ENCODE measurements at places on chromosomes 6 and 20.

DNA sequence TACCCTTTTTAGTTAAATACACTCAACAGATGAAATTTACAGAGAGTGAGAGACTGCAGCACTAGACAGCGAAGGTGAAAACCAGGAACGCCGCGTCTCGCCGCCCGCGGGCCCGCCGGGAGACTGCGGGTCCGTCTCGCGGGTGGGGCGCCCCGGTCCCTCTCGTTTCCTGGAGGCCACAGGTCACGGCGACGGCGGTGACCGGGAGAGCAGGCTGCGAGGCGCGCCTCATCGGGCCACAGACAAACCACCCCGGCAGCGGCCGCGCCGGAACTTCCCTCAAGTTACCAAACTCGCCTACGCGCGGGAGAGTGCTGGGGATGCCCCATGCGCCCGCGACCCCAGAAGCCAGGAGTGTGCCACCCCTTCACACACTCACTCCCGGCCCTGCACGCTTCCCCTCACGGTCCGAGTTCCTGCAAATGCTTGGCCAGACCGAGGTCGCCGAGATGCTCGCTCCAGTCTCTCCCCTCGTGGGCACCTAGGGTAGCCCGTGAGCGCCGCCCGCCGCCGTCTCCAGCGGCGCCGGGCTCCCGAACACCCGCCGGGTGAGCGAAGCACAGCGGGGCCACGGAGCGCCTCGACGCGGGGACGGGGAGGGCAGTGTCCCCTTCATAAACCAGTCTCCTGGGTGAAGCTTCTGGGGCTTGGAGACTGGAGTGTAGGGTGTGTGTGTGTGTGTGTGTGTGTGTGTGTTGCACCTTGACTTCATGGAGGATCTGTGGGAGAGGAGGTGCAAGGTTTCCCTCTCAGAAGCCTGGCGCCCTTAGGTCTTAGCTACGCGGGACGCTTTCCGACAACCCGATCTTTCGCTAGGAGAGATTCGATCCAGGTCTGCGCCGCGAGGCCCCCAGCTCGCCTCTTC lies 1.4 kb downstream of the BACH2 start:
- DNase-seq = peak; percentile 56

GRCh38 chr6:12017263-12017662 lies 5.2 kb downstream of the HIVEP1 start:
- no peak for DNase-seq

DNA sequence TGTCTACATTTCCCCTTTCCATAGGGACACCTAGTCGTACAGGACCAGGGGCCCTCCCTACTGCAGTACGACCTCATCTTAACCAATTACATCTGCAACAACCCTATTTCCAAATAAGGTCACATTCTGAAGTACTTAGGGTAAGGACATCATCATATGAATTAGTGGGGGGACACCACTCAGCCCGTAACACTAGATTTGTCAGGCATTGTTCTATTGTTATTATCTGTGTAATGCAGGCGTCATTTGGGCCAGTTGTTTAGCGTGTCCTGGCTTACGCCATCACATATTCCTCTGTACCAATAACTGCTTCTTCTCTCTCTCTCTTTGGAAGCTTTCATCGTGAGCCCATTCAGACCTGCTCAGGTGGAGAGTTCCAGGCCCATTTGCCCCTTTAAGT lies 89.3 kb downstream of the CAP2 start:
- DNase-seq = no peak

DNA sequence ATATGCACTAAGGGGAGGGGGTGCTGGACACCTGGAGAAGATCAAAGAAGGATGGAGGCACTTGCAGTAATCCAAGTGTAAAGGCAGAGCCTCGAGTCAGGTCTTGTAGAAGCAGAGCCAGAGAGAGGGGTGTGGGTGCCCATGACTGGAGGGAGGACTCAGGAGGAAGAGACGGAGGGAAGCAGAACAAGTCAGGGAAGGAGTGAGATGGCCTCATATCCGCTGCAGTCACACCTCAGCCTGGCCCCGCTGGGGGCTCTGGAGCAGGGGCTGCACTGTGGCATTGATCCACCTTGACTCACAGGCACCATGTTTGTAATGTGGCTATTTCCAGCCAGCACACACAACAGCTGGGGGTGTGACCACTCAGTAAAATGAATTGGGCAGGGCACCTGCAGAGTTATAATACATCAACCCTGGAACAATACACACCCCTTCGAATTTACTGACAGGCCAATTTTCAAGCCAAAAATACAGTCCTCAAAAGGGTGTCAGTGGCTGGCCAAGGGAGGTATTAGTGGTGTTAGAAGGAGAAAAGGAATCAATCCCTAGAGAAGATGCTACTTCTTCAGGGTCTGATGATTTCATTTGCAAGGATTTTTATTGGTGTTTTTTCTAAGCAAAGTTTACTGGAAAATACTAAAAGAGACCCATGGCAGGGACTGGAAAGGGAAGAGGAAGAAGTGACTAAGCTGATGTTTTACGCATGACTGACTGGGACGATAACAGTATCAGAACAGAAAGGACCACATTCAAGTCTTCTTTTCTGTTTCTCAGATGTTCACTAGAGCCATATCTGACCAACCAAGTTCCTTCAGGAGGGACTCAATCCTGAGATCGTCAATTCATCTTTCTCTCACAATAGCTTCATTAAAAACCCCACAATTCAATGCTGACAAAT lies 18.9 kb upstream of the NXT1 start:
- no peak for DNase-seq

DNA sequence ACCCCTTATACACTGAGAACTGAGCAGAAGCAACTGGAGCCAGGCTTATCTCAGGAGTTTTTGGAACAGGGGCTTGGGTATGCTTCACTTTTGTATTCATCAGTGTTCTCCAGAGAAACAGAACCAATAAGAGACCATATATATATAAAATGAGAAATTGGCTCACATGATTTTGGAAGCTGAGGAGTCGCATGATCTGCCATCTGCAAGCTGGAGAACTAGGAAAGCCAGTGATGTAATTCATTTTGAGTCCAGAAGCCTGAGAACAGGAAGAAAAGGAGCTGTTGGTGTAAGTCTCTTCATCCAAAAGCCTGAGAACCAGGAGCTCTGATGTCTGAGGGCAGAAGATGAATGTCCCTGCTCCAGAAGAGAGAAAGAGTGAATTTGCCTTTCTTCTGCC lies 272.0 kb downstream of the SLC35F1 start:
- no peak for DNase-seq

DNA sequence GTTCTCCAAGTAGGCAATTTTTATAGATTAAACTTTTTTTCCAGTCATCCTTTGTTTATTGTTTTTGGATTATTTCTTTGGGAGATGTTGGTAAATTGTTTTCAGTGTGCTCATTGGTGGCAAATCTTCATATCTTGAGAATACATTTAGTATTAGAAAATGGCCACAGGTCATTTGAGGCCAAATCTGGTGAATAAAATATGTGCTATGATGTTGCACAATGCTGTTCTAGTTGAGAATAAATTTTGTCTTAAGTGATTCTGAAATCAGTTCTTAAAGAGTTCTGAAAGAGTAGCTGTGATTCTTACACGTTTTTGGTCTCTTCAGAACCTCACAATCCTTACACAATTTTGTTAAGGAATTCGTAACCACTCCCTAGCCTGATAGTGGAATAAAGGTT lies 20.1 kb downstream of the CDKAL1 start:
- no peak for DNase-seq

DNA sequence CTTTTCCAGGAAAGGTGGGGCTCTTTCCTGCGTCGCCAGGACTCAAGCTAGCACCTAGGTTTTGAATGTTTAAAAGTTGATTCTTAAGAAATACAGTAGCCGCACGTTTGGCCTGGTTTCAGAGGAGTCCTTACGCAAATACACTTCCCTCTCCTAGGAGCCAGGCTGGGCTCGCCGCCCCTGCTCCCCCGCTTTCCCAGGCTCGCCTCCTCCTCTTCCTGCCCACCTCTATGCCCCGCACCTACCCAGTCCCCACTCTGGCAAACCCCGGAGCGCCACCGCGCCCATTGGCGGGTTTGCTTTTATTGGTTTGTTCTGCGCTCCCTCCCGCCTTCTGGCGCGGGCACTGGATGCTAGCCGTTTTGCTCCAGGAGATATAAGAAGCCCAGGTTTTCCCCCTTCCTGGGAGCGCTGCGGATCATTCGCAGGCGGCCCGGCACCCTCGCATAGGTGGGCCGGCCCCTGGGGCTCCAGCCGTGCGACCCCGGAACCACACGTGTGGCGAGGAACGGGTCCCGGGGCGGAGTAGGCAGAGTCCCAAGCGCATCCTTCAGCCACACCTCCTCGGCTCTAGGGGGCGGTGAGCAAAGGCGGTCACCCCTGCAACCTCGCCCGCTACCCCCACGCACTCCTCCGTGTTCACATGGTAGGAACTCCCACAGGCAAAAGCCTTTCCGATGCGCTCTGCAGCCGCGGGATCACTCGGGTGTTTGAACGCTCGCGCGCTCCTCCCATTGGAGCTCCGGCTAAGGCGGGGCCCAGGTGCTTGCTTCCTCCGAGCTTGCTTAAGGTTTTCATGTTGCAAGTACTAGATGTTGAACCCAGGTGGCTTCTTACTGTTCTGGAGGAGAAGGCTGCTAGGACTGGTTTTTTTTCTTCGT lies 119.0 kb downstream of the RTN4IP1 start:
- DNase-seq = no peak

- DNase-seq = peak; percentile 62
Measured at GRCh38 chr20:14657266-14658005, 320.0 kb upstream of the FLRT3 start.

DNA sequence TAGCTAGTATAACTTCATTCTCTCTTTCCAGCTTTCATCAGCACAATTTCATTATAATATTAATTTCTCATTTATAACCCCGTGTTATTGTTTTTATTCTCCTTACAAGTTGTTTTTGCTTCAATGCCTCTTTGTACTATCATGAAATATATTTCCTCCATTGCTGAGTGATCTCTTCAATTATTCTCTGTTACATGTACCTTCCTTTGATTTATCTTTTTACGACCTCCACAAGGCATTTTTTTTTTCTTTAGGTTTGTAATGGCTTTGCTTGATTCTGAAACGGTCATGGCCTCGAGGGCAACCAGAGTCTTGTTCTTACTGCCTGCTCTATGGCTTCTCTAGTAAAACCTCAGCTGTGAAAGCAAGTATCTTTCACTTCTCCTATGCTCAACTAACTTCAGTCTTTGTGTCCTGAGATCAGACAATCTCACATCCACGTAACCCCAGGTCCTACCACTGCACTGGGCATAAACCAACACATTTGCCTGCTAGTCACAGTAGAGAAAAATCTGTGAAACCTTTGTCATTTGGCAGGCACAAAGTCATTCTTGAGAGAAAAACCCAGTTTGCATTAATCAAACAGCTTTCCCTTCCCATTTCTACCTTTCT lies 119.9 kb downstream of the UST start:
- DNase-seq = no peak

DNA sequence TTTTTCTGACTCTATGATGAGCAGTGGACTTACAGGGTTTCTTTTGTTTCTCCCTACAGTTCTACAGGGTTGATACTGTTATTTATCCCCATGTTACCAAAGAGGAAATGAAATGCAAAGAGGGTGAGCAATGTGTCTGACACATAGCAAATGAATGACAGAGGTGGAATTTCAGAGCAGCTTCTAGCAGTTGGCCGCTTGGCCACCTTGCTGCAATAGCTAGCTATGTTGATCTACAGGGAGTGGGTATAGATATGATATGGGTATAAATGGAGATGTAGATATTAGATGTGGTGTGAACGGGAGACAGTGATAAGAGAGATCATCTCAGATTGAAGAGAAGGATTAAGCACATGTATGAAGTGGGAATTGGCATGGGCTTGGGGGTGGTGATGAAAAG lies 10.9 kb upstream of the SLC22A3 start:
- no peak for DNase-seq

- DNase-seq = no peak
Measured at GRCh38 chr20:59645761-59646171, 41.4 kb downstream of the PHACTR3 start.

- no peak for DNase-seq
Measured at GRCh38 chr20:53822534-53822933, 228.9 kb upstream of the ZNF217 start.

DNA sequence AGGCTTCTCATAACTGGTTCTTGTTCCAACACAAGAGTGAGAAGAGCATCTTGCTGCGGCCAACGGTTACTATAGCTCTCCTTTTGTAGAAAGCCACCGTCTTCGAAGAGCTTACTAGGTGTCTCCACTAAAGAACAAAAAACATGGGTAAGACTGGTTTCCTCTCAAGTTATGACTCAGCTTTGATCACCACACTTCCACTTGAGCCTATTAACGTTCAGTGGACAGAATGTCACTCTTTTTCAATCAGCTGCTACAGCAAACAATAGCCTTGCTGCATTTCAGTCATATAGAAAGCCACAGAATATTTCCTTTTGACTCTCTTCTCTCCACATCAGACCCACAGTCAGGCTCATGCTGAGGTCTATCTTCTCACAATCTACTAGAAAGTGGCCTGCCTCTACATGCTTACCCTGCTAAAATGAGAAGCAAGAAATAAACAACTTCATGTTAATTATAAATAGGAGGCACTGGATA lies 243.5 kb upstream of the PREP start:
- DNase-seq = no peak

- no peak for DNase-seq
Measured at GRCh38 chr6:133937909-133938308, 15.1 kb upstream of the TBPL1 start.

DNA sequence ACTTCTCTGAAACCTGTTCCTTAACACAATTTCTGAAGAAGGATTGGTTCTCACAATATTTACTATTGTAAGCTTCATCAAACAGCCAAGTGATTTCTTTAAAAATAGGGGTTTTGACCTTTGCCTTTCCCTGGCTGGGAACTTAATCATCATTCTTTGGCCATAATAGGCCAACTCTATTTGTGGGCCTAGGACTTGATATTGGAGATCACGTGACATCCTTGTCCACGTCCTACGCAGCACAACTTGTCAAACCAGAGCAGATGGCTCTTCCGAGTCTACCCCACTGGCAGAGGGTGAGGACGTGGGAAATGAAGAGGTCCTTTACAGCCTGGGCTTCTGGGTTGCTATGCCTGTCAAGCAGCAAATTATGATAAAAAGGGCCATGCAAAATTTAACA lies 1030.6 kb downstream of the KIF16B start:
- no peak for DNase-seq

- no peak for DNase-seq
Measured at GRCh38 chr6:91575032-91575431, 988.2 kb upstream of the MAP3K7 start.

DNA sequence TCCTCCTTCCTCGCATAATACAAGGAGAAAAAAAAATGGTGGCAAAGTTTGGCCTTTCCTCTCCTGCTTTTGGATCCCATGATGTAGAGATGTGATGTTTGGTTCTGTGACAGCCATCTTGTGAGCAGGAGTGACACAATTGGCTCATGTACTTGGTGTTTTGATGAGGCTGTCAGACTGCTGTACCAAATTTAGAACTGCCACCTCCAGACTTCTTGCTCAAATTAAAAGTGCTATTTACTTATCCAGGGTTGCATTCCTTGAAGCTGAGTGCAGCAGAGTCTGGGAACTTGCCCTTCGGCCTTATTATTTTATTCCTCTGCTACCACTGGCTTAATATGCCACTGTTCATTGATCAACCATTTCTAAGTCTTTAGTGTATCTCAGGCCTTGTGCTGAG lies 21.9 kb downstream of the BCAS1 start:
- DNase-seq = no peak

GRCh38 chr6:119343167-119343566 lies 6.4 kb downstream of the MAN1A1 start:
- DNase-seq = no peak

- peak; percentile 68 for DNase-seq
Measured at GRCh38 chr6:36098920-36099647, 31.2 kb upstream of the MAPK13 start.

- no peak for DNase-seq
Measured at GRCh38 chr6:21468461-21468860, 125.1 kb upstream of the SOX4 start.

GRCh38 chr6:36121787-36122494 lies 8.4 kb upstream of the MAPK13 start:
- no peak for DNase-seq

All from umbilical cord (tissue), 2 donors.